Activated naive CD4-positive, alpha-beta T cell treated with anti-CD3 and anti-CD28 coated beads for 36 hours (primary cell): ENCODE measurements at places on chromosomes 3 and 15. TPM values are rescaled to one million over a fixed set of nuclear protein-coding genes. Genes with fewer than 3 reads are reported as not detected.

The CHRM5 gene
- total RNA-seq = not detected

The GPR62 gene
- not detected for total RNA-seq

The CELSR3 gene
- total RNA-seq = 5.1 TPM

The TXNRD3 gene
- total RNA-seq = 3.1 TPM

The CFAP100 gene
- total RNA-seq = not detected

The LRRIQ4 gene
- not detected for total RNA-seq

The TM6SF1 gene
- 1.7 TPM for total RNA-seq

The CLDN18 gene
- total RNA-seq = not detected

The CNTN3 gene
- total RNA-seq = not detected

The PLSCR5 gene
- not detected for total RNA-seq

The PPM1L gene
- total RNA-seq = 2.1 TPM

The TM4SF18 gene
- not detected for total RNA-seq

The ZNF80 gene
- 0.67 TPM for total RNA-seq

GRCh38 chr15:23370578-23370977, 16.0 kb downstream of the GOLGA8S start:
- H3K27ac ChIP-seq = no peak overlapping the region
- no peak for DNase-seq
- no peaks in the 10 kb centered on the region for H3K36me3 ChIP-seq

- H3K27me3 ChIP-seq = peaks cover 8% of the 10 kb centered on the region
- DNase-seq = no peak
- H3K27ac ChIP-seq = no peak overlapping the region
- no peaks in the 10 kb centered on the region for H3K4me1 ChIP-seq
- no peaks in the 10 kb centered on the region for H3K36me3 ChIP-seq
- H3K4me3 ChIP-seq = no peak overlapping the region
These were observed 12.1 kb downstream of the PTPRG start for GRCh38 chr3:61573441-61573840.

- no peak for DNase-seq
- no peak overlapping the region for H3K27ac ChIP-seq
- H3K4me3 ChIP-seq = no peak overlapping the region
- no peaks in the 10 kb centered on the region for H3K4me1 ChIP-seq
These were observed 47.5 kb downstream of the FEZF2 start for GRCh38 chr3:62325896-62326295.

- no peak overlapping the region for H3K4me3 ChIP-seq
- no peaks in the 10 kb centered on the region for H3K36me3 ChIP-seq
- peaks cover 3% of the 10 kb centered on the region for H3K27me3 ChIP-seq
- H3K4me1 ChIP-seq = peaks cover 7% of the 10 kb centered on the region
These were observed 187.4 kb downstream of the GOLGA6L6 start for GRCh38 chr15:20353966-20354883.

DNA sequence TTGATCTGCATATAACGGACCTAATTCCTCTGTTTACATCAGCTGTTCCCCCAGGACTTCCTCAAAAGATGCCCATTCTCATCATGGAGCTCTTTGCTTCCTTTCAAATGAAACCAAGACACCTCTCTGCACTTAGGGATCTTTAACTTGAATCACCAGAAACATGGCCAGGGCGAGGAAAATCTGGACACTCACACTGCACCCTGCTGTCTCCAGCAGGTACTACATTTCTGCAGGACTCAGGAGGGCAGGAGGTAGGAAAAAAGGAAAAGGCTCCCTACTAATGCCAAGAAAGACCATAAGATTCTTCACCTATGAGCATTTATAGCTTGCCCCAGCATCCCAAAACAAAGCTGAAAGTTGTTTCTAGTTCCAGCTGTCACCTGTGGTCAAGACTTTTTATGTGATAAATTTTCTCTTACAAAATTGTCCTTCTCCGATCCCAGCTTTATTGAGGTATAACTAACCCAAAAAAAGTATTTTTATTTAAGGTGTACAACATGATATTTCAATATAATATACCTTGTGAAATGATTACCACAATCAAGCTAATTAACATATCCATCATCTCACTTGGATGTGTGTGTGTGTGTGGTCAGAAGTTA, 87.3 kb upstream of the C15orf61 start:
- no peaks in the 10 kb centered on the region for H3K4me1 ChIP-seq
- peak; percentile 51 for DNase-seq
- H3K36me3 ChIP-seq = peaks cover 3% of the 10 kb centered on the region
- H3K27ac ChIP-seq = no peak overlapping the region
- no peak overlapping the region for H3K4me3 ChIP-seq

DNA sequence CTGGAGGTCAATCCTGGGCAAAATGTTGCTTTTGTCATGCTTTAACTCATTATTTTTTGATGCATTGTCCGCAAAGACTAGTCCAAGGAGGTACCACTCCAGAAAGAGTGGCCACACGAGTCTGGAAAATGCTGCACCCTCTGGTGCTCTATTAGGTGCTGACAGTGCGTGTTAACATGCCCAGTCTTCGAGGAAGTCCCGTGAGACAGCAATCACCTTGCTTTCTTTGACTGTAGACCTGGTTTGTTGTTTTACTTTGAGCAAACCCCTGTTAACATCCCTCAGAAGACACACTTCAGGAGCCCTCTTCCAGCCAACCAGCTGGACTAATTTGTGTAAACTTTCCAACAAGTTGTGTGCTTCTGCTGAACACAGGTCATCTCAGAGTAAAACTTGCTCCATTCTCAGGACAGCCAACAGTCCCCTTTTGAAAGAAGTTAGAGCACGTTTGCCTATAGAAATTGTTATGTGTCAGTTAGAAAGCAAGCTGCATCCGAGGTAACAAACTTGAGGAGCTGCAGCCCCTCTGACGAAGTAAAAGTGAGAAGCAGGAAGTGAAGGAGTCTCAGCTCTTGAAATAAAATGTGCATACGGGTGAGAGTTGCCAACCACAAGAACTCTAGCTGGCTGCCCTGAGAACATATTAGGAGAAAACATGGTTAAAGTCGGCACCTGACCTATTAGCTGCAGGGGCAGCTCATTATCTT, 205.0 kb downstream of the LPP start:
- H3K4me3 ChIP-seq = peak overlapping the region; percentile 28
- no peaks in the 10 kb centered on the region for H3K27me3 ChIP-seq
- no peak overlapping the region for H3K27ac ChIP-seq

GRCh38 chr3:98240131-98240530, 23.9 kb upstream of the OR5H6 start:
- no peaks in the 10 kb centered on the region for H3K4me1 ChIP-seq
- no peaks in the 10 kb centered on the region for H3K36me3 ChIP-seq

DNA sequence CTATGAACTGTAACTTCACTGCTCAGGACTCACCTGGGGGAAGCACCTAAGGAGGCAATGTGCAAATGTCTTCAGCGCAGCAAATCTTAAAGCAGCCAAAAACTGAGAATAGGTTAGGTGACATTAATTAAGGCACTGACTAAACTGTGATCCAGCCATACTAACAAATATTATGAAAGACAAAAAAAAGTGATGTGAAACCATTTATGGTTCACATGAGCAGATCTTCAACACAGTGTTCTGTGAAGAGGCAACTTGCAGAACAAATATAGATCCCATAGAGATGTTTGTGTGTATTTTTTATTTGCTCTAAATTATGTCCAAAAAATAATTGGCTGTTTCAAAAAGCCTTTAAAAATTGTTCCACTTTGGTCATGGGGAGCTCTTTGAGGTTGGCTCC, 24.1 kb upstream of the MITF start:
- H3K4me1 ChIP-seq = no peaks in the 10 kb centered on the region
- H3K27me3 ChIP-seq = peaks cover 3% of the 10 kb centered on the region
- H3K36me3 ChIP-seq = no peaks in the 10 kb centered on the region
- no peak overlapping the region for H3K27ac ChIP-seq
- no peak for DNase-seq

DNA sequence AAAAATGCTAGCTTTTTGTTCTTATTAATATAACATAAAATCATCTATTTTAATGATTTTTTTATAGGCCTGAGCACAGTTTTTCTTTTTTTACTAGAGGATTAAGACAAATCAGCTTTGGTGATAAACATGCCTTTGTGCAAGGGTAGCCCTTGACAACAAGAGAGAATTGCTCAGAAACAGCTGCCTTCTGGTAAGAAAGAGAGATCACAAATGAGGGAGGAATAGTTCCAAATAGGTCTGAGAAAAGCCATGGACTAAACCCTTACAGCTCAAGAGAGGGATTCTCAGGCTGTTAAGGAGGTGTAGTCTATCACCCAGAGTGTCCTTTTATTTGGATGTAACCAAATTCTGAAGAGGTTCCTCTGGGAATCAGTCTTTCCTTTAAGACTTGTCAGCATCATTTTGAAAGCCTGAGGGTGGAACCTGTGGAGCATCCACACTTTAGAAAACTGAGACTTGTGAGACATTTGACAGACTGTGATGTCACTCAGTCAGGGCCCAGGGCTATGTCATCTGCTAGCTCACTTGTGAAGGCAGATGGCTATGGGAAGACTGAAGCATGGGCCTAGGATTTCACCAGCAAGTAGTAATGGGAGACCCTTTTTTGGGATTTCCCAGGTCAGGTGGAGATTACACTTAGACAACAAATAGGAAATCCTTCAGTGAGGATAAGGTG, 102.9 kb upstream of the KCNAB1 start:
- no peaks in the 10 kb centered on the region for H3K4me1 ChIP-seq
- no peaks in the 10 kb centered on the region for H3K36me3 ChIP-seq
- no peak overlapping the region for H3K27ac ChIP-seq
- DNase-seq = no peak
- H3K27me3 ChIP-seq = no peaks in the 10 kb centered on the region
- no peak overlapping the region for H3K4me3 ChIP-seq

- H3K4me1 ChIP-seq = no peaks in the 10 kb centered on the region
- no peak overlapping the region for H3K4me3 ChIP-seq
- H3K27me3 ChIP-seq = no peaks in the 10 kb centered on the region
- no peak for DNase-seq
These were observed 445.3 kb upstream of the ROBO1 start for GRCh38 chr3:80213086-80213485.

- H3K27me3 ChIP-seq = no peaks in the 10 kb centered on the region
- no peak overlapping the region for H3K27ac ChIP-seq
- H3K4me1 ChIP-seq = peaks cover 18% of the 10 kb centered on the region
- no peak overlapping the region for H3K4me3 ChIP-seq
These were observed 67.4 kb upstream of the RPL35A start for GRCh38 chr3:197882586-197882985.

- no peak for DNase-seq
- H3K36me3 ChIP-seq = no peaks in the 10 kb centered on the region
- no peaks in the 10 kb centered on the region for H3K27me3 ChIP-seq
These were observed 14.4 kb upstream of the NAALADL2 start for GRCh38 chr3:174844746-174845145.

- DNase-seq = no peak
- H3K4me1 ChIP-seq = no peaks in the 10 kb centered on the region
- no peak overlapping the region for H3K27ac ChIP-seq
- no peaks in the 10 kb centered on the region for H3K36me3 ChIP-seq
These were observed 559.0 kb upstream of the GOLIM4 start for GRCh38 chr3:168654700-168655099.

DNA sequence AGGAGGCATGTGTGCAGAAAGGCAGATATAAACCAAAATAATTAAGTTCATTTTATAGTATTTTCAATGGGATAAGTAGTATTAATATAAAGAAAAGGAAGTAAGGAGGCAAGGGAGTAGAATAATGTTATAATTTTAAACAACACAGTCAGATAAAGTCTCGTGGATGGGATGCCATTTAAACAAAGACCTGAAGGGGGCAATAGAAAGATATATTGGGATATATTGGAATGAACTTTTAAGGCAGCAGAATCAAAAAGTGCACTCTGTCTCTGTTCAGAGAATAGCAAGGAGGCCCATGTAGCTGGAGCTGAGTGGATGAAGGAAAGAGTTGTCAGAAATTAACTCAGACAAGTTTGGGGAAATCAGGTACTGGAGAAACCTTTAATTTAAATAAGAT, 158.7 kb downstream of the CGGBP1 start:
- H3K27ac ChIP-seq = no peak overlapping the region
- no peaks in the 10 kb centered on the region for H3K27me3 ChIP-seq
- H3K36me3 ChIP-seq = no peaks in the 10 kb centered on the region

DNA sequence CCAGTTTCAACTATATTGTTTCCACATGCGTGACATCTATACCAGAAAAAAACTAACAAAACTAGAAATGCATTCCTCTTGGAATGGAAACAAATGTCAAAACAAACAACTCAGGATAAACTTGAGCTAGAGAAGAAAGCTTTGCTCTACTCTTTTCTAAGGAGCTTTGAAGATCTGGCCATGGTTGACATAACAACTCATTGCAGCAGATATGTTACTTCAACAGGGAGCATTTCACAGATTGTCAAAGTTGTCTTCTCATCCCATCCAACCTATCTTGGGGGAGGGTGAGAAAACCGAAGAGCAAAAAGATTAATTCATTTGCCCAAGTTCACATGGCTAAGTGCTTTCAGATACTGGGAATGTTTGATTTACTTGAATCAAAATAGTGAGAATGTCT, 484.4 kb downstream of the CNTN4 start:
- H3K36me3 ChIP-seq = no peaks in the 10 kb centered on the region
- H3K27ac ChIP-seq = no peak overlapping the region
- H3K27me3 ChIP-seq = peaks cover 7% of the 10 kb centered on the region
- DNase-seq = no peak

DNA sequence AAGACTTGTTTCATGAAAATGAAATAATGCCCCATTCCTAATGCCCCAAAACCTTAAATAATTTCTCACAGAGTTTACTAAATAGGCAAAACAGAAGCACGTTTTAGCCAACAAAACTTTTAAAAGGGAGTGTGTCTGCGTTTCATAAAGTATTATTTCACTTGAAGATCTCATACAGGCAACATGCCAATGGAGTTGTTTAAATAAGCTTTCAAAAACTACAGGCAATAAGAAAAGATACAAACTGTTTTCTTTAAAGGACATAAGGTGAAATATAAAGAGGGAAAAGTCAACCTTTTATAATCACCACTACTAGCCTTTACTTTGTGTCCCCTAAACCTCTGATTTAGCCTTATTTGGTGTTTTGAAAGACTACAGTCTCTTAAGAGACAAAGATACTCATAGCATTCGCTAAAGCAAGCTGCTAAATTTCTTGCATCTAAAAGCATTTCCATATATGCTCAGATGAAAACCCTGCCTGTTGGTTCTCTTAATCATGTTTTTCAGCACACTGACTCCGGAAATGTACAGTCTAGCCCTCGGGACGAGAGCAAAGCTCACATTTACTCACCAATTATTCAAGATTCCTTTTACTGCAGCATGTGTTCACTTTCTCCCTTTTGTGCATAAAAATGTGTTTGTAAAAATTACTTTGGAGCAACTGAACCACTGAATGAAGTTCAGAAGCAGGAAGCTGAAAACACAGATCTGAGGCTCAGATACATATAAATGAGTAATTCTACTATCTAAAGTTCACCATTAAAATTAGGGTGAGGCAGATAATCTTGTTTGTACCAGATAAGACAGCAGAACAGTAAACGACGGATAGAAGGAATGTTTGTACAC, 119.0 kb downstream of the GOLIM4 start:
- no peaks in the 10 kb centered on the region for H3K36me3 ChIP-seq
- H3K27me3 ChIP-seq = no peaks in the 10 kb centered on the region
- H3K4me3 ChIP-seq = no peak overlapping the region
- H3K4me1 ChIP-seq = no peaks in the 10 kb centered on the region
- no peak for DNase-seq

GRCh38 chr15:73601451-73602445, 31.4 kb downstream of the NPTN start:
- DNase-seq = no peak
- H3K27me3 ChIP-seq = no peaks in the 10 kb centered on the region
- peaks cover 22% of the 10 kb centered on the region for H3K4me1 ChIP-seq
- H3K36me3 ChIP-seq = peaks cover 5% of the 10 kb centered on the region

- H3K27me3 ChIP-seq = no peaks in the 10 kb centered on the region
- peak overlapping the region; percentile 99 for H3K4me3 ChIP-seq
- H3K4me1 ChIP-seq = peaks cover 67% of the 10 kb centered on the region
These were observed 1.3 kb downstream of the MESD start for GRCh38 chr15:80988148-80988796.

GRCh38 chr15:50128266-50128665, 9.2 kb upstream of the ATP8B4 start:
- H3K4me1 ChIP-seq = peaks cover 15% of the 10 kb centered on the region
- H3K27ac ChIP-seq = no peak overlapping the region
- no peak for DNase-seq
- peaks cover 5% of the 10 kb centered on the region for H3K36me3 ChIP-seq
- H3K27me3 ChIP-seq = peaks cover 10% of the 10 kb centered on the region
